ENCODE measurements at places on chromosomes 12 and 14.

- DNase-seq: peak; percentile 28
These were observed 286.3 kb downstream of the RPAP3 start for GRCh38 chr12:47419497-47419896.

- DNase-seq: no peak
These were observed 9.4 kb downstream of the DEGS2 start for GRCh38 chr14:100149851-100150611.

DNA sequence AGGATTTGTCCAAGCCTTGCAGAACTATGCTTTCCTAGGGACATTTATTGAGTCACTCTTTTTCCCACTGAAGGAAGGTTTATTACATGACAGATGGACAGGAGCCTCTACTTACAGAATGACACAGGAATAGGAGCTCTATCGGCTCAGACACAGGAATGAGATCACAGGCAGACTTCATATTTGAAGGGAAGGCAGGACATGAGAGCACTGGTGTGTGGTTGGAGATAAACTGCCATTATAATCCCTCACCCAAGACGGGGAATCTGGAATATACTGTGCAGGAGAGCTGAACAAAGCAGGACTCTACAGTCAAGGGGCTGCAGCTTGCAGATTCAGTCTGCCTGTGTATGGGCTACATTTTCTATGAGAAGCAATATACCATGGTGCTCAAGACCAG lies 26.8 kb upstream of the IL22 start:
- DNase-seq: no peak

GRCh38 chr12:53866727-53867126 lies 71.9 kb upstream of the HOXC13 start:
- no peak for DNase-seq

- DNase-seq: peak; percentile 97
These were observed 239.4 kb upstream of the KRR1 start for GRCh38 chr12:75750716-75751306.

DNA sequence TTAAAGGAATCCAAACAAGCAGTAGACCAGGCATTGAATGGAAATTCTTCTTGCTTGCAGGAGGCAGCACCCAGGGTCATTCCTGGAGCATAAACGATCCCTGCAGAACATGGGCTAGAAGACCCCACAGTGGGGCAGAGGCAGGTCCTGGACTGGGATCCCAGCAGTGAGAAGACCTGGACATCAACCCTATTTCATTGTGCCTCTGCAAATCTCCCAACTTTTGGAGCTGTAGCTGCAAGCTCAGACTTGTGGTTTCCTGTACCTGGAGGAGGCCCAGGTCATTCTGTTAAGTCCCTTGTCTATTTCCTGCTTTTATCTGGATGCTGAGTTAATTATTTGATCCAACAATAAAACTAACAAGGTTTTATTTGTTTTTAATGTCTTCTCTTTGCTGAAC lies 61.7 kb downstream of the CALM1 start:
- no peak for DNase-seq

GRCh38 chr12:76346798-76347420 lies 1.3 kb downstream of the BBS10 start:
- peak; percentile 84 for DNase-seq

GRCh38 chr12:132137483-132138125 lies 6.5 kb downstream of the DDX51 start:
- DNase-seq: no peak

- DNase-seq: peak; percentile 87
These were observed 337.3 kb upstream of the E2F7 start for GRCh38 chr12:77402716-77403115.

DNA sequence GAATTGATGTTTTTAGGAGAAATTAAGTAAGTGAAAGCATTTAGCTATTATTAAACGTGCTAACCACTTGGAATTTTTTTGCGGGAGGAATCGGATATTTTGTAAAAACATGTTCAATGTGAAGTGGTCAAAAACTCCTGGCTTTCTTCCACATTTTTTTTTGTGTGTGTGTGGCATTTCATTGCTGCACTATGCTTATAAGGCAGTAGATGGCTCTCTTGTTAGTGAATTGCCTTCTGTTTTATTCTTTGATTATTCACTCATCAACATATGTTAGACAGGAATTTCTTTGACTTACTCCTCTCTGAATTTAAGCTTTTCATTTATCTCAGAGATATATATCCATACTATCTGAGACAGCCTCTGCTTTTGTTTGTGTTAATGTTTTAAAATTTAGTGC lies 71.3 kb downstream of the DERA start:
- DNase-seq: peak; percentile 75

DNA sequence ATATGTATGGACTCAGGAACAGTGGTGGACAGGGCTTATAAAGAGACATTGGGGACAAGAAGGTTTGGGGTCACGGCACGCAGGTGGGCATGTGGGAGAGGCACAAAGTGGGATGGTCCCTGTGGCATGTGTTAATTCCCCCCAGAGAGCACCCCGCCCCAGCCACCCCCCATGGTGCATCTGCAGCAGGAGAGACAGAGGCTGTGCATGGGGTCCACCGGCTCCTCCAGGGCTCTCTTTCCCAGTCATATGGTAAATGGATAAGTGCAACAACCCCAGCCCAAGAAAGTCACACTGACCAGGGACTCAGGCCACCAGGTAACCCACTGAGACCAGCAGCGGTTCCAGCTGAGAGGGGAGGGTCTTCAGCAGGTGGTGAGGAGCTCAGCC lies 242.1 kb downstream of the BCL11B start:
- DNase-seq: no peak

Measured in fibroblast of the aortic adventitia (primary cell).